ENCODE measurements at places on chromosomes 13 and 19.

DNA sequence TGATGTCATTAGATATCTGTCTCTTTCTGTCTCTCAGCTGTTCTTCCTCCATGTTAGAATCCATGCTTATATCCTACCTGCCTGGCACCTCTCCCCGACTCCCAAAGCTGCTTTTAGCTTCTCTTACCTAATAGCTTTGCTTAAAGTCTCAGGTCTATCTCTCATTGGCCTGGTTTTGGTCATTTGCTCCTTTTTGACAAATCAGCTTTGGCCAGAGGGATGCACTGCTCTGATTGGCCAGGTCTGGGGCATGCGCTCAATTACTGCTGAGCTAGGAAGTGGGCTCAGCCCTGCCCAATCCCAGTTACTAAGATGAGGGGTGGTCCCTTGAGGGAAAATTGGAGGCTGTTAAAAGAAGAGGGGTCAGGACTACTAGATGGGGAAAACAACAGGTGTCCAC lies 11.5 kb upstream of the CLASRP start:
- DNase-seq = no peak

DNA sequence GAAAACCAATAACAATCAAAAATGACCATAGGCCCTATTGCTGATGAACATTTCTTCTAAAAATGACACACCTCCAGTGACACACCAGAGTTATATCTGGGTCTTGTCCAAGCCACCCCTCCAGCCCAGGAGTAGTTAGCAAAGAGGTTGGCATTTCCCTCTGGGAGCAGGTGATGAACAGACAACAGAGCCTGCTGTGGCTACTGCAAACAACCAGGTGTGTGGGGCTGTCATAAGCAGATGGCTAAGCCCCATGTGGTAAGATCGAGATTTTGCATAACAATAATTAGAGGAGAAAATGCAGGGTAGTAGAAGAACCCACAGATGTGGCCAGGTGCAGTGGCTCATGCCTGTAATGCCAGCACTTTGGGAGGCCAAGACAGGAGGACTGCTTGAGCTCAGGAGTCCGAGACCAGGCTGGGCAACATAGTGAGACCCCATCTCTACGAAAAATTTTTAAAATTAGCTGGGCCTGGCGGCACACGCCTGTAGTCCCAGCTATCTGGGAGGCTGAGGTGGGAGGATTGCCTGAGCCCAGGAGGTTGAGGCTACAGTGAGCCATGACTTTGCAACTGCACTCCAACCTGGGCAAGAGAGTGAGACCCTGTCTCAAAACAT lies 5.0 kb downstream of the XRCC1 start:
- peak; percentile 24 for DNase-seq

DNA sequence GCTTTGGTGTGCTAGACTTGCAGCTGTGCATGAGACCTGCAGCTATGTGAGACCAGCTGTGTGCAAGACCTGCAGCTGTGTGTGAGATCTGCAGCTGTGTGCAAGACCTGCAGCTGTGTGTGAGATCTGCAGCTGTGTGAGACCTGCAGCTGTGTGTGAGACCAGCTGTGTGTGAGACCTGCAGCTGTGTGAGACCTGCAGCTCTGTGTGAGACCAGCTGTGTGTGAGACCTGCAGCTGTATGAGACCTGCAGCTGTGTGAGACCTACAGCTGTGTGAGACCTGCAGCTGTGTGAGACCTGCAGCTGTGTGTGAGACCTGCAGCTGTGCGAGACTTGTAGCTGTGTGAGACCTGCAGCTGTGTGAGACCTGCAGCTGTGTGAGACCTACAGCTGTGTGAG lies 6.7 kb upstream of the DCUN1D2 start:
- DNase-seq = no peak

DNA sequence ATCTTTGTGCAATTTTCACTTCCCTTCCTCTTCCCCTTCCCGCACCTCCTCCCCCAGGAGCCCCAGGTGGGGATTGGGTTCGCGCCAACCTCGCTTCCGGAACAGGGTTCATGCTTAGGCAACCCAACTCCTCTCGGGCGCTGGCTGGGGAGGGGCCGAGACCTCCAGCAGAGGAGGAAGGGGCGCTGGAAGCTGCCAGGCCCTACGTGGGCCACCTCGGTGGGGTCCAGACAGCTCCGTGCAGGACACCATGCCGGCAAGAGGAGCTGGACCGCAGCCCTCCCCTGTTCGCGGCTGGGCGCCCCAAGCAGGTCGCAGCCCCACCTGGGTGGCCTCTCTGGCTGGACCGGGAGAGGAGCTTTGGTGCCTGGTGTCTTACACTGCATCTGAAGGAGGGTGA lies 91.1 kb downstream of the SPACA7 start:
- DNase-seq = no peak

- DNase-seq = no peak
Observed at GRCh38 chr19:29528946-29529645, 3.3 kb downstream of the VSTM2B start.

DNA sequence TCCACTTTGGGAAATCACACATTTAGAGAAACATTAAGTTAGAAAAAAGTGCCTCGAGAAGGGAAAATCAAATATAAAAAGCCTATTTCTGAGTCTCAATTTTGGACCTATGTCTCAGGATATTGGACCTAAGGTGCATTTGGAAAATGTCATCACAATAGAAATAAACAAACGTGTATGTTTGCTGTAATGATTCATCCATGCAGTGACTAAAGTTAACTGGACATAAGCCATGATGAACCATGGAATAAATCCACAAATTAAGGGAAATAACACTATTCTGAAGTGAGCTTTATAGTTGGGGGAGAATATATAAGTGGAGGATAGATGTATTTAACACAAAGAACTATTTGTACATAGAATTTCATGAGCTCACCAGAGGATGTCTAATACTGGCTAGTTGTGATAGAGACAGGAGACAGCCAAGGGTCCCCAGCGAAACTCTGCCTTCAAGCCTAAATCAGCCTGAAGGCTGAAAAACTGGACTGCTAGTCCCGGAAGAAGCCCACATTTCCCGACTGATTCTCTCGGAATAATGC lies 963.3 kb upstream of the SPRY2 start:
- DNase-seq = no peak

DNA sequence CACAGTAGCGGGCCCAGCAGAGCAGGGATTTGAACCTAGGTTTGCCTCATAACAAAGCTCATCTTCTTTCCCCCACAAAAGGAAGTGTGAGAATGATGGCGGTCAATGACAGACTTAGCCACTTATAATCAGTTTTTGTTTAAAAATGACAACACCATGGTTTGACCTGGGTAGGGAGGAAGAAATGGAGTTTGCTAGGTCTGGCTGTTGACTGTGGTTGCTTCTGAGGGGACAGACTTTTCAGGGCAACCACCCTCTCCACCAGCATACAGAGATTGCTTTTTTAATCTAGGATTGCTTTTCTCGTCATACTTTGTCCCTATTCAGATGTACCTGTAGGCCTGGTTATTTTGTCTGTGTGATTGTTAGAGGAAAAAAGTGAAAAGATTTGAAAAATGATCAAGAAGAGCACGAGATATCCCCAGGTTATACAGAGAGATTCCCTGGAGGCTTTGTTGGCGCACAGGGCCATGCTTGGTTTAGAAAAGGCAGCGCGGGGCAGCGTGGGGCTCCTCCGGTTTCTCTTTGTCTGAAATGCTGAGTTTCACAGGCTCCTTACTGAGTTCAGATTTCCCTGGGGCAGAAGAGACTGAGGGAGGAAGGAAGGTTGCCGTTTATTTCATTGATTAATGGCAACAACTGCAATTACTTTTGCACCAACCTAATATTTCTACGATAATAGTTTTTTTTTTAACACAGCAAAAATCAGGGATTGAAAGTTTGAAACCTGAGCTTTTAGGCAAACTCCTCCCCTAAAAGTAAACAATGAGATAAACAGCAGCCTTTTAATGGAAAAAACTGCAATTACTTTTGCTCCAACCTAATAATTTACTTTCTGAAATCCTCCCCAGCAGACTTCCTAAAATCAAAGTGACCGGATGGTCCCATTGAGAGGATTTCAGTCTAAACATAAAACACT lies 97.0 kb upstream of the RNF113B start:
- DNase-seq = no peak

- DNase-seq = no peak
Observed at GRCh38 chr19:23440791-23441190, 45.5 kb upstream of the ZNF91 start.

DNA sequence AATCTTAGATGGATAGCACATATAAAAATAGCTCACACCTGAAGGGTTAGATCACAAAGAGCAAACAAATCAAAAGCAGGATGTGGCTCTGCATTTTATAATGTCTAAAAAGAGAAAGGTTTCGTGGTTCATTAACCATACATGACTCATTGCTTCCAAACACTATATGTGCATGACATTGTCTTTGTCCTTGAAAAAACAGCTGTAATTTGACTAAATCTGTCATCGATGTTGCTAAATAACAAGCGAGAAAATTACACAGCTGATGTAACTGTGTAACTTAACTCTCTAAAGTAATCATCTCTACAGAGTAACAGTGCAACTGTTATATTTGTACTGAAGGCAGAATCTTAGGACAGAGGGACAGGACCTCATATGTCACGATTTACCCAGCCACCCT lies 383.1 kb upstream of the GPC6 start:
- DNase-seq = peak; percentile 73

- DNase-seq = no peak
Observed at GRCh38 chr13:106680796-106681472, 113.0 kb upstream of the ARGLU1 start.

DNA sequence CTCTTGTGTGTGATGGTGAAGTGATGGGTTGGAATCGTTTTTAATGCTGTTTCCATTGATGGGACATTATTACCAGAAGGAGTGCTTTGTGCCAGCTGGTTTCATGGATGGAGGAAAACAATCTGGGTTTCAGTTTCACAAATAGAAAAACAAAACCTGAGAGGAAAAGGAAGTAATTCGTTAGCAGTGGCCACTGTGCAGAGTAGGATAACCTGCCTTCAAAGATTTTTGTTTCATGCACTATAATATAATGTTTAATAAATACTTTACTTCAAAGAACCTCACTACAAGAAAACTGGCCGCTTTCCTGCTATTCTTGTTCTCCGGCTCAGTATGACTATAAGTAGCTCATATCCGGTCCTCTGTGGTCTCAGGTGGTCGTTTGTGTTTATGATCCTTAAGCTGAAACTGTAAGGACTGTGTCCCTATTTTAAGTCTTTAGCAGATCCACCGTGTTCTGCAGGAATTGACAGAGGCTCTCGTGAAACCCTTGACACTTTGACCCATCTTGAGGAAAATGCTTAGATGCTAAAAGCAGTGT lies 104.7 kb downstream of the GGACT start:
- no peak for DNase-seq

GRCh38 chr13:26254583-26255111 lies 718 bp downstream of the CDK8 start:
- DNase-seq = no peak

- no peak for DNase-seq
Observed at GRCh38 chr19:8922591-8922990, 87.6 kb downstream of the MUC16 start.

DNA sequence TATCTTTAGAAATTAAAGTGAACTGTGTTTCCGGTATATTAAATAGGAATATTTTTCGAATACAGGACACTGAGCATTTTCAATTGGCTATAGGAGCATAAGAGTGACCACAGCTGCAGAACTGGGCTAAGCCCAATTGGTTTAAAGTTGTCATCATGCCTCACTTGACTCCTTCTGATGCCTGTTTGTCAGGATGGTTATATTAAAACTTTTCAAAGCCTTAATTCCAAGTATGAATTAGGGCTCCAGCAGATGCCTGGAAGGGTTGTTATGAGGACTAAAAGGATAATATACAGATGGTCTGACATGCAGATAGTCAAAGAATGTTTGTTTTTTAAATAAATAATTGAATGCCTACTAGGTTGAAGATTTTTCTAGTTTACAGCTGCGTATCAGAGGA lies 100.0 kb downstream of the LMO7 start:
- no peak for DNase-seq

DNA sequence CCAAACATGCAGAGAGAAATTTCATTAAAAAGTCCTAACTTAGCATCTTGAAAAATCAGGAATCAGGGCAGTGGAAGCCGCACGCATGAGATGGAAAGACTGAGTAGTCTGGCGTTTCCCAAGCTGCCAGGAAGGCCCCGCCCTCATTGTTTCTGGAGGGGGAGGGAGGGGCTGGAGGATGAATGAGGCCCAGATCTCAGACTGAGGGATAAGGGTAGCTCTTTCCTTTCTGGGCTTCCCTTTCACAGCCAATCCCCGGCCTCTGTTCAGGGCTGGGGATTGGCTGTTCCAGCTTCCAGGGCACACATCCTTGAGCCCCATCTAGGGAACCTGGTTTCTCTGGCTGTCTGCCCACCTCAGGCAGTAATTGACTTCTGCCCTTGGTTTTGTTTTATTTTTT lies 7.3 kb downstream of the C19orf53 start:
- no peak for DNase-seq

DNA sequence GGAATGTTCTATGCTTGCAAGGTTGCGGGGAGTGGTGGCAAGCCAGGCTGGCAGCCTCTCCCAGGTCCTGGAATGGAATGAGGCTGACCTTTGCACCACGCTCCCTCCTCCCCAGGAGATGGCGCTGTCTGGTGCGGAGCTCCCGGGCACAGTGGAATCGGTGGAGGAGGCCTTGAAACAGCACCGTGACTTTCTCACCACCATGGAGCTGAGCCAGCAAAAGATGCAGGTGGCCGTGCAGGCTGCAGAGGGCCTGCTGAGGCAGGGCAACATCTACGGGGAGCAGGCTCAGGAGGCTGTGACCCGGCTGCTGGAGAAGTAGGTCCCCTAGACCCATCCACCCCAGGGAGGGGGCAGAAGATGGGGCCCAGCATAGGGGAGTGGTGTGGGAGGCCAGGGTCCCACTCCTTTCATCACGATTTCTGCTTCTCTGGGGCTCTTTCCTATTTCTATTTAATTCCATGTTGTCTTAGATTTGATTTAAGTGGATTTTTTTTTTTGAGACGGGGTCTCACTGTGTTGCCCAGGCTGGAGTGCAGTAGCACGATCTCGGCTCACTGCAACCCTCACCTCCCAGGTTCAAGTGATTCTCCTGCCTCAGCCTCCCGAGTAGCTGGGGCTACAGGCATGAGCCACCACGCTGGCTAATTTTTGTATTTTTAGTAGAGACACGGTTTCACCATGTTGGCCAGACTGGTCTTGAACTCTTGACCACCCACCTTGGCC lies 53.2 kb upstream of the SHKBP1 start:
- DNase-seq = no peak

DNA sequence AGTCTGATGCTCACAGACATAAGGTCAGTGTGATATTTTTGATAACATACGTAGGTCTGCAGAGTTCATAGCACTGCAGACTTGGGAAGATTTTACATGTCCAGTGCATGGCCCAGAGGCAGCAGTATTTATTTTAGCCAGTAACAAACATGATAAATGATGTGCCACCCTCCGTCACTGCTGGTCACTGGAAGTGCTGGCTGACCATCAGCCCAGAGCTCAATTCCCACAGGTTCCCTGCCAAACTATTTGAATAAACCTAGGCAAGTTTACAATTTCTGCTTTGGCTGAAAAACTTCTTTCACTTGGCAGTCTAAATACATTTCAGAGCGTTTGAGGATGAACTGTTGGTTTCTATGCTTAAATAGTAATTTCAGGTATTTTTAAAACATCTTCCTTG lies 135.5 kb upstream of the EDNRB start:
- no peak for DNase-seq
